Adrenal gland (tissue), 19 donors: ENCODE measurements at places on chromosomes 5 and 9.

DNA sequence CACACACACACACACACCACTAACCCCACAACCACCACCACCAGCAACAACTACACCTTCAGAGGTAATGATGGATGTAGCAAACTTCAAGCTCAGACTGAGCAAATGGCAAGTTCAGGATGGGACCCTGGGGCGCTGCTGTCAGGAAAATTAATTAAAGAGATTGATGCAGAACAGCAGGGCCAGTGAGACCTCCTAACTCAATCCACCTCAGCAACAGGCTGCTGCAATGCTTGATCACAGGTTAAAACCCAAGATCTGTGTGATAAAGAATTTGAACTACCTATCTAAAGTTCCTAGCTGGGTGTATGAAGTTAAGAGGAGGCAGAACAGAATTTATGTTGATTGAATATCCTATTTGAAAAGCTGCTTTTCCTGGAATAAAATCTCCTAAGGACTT, 140.3 kb upstream of the FER start:
- DNase-seq: no peak

DNA sequence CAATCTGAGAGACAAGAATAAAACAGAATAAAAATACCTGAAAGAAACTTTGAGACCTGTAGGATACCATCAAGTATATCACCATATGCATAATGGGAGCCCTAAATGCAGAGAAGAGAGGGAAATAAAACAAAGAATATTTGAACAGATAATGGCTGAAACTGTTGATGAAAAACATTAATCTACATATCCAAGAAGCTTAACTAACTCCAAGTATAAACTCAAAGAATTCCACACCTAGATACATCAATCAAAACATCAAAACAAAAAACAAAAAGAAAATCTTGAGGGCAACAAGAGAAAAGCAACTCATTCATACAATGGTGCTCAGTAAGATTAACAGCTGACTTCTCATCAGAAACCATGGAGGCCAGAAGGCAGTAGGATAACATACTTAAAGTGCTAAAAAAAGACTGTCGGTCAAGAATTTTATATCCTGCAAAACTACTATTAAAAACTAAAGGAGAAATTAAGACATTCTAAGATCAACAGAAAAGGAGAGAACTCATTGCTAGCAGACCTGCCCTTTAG, 101.6 kb downstream of the FOXD1 start:
- no peak for DNase-seq

DNA sequence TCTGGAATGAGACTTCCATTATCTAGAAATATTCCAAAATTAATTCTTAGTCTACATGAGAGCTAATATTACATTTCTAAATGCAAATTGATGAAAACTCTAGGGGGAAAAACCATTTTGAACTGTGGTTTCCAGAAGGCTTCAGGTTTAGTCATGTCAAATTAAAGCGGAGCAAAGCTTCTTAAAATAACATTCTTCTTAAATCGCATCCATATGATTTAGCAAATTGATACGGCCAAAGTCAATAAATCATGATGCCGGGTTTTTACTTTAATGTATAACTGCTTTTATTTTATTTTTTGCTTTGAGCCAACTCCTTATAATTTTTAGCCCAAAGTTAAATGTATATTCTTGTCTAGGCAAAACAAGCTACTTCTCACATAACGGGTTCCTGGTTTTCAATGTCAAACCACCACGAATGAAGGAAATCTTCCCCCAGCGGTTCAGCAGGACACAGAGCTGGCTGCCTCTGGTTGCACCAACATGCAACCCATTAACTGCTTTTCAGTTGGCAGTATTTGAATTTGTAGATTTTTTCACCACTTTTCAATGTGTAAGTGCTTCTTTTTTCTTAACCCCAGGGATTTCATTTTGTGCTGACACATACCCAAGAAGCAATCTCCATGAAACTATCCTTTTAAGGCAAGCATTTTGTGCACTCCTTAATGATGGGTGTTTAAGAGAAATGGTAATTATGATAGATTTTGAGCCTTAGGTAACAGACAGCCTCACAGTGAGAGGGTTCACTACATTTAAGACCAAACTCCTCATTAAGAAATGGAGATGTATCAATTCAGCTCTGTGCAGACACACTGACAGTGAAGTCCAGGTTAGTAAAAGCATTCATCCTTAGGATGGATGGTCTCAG, 35.5 kb downstream of the EFNA5 start:
- DNase-seq: no peak

DNA sequence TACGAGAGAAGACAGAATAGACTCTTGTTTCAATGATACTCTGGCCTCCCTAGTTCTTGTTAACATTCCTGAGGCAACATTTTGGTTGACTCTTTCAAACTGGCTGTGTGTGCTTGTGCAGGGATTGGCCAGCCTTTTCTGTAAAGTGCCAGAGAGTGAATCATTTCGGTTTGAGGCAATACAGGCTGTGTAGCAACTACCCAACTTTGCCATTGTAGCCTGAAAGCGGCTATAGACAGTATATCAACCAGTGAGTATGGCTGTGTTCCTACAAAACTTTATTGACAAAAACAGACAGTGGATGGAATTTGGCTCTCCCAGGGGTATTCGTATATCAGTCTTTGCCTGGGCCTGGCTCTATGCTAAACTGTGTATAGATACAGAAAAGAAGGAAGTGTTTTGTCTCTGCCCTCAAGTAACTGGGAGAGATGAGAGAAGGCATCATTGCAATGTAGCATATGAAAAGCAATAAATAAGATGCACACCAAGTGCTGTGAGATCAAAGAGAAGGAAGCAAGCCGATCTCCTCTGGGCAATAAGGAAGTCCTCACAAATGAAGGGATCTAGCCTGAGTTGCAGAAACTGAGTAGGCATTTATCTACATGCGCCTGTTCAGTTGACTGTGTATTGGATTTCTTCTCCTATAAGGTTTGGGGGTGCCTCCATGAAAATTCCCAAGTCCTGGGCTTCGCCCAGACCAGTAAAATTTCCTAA, 568.0 kb upstream of the KLF4 start:
- peak; percentile 47 for DNase-seq

DNA sequence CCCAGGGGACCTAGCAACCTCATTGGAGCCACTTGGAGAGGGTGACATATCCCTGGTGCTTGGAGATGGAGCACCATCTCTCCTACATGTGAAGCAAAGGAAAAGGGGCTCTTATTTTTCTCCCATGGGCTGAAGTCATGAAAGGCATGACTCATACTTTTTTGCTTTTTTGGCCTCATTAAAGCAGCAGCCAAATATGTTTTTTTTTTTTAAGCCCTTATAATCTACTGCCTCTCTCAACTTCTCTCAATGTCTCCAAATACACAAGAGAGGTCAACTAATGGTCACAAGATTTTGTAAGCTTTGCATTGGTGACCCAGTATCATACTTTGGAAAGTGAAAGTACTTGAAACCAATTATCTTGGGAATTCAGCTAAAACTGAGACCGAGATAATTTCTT, 1.6 kb upstream of the CFAP90 start:
- no peak for DNase-seq

DNA sequence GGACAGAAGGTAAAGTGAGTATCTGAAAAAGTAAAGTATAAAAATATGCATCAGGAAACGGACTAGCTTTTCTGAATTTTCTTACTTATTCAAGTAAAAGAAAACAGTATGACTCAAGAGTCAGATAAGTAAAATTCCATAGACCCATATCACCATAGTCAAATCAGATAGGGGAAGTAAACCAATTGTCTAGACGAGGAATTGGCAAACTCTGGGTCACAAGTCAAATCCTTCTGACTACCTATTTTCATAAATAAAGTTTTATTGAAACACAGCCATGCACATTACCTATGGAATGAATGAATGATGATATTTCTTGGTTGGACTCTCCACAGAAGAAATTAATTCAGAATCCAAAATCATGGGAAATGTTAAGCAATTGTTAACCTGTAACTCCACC, 59.1 kb upstream of the TMC1 start:
- DNase-seq: no peak
